ENCODE measurements at places on chromosomes 2 and 18.

- no peak for DNase-seq
Observed at GRCh38 chr2:36616947-36617346, 19.0 kb upstream of the FEZ2 start.

- DNase-seq = no peak
Observed at GRCh38 chr2:10183146-10183675, 60.7 kb downstream of the RRM2 start.

GRCh38 chr2:20539776-20540586 is 93.1 kb downstream of the RHOB start:
- no peak for DNase-seq

DNA sequence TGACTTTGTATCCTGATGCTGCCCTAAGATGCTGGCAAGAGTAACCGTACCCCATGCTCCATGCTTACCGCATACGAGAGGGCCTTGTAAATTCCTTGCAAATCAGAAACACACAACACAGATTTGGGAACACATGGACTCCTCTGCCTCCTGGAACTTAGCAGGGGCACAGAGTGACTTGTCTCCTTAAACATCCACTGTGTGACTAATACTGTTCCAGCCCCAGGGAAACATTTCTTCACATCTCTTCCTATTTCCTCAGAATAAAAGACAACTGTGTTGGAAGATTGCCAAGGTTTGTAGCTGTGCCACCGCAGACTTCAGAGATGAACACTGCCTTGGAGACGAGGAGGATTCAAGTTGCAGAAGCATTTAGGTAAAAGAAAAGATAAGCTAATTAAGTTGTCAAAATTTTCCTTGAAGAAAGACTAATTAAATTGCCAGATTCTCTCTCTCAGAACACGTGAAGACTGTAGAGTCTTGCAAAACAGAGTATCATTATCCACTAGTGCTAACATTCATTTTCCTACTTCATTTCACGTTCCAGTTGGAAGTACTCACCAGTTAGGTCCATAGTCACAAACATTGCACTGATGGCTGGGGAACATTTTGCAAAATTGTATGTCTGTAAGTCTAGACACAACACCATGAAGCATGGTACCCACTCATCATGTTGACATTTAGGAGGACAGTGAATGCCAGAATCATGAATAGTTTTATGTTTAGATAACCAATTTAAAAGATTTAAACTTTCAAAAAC is 188.8 kb downstream of the TSN start:
- DNase-seq = no peak

DNA sequence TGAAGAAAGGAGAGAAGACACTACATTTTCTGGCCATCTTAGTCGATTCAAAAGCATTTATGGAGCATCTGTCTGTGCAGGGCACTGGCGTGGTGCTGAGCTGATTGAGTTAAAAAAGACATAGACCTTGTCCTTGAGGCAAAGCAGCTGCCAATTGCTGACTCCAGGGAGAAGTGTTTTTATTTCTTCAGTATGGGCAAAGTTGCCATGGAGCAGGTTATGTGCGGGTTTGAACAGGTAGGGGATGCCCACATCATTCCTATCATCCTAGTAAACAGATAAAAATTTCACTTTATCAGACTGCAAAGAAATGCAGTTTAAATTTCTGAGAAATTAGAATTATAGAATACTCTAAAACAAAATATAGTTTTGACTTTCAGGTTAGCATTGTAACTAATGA is 125.8 kb downstream of the NUP35 start:
- no peak for DNase-seq

DNA sequence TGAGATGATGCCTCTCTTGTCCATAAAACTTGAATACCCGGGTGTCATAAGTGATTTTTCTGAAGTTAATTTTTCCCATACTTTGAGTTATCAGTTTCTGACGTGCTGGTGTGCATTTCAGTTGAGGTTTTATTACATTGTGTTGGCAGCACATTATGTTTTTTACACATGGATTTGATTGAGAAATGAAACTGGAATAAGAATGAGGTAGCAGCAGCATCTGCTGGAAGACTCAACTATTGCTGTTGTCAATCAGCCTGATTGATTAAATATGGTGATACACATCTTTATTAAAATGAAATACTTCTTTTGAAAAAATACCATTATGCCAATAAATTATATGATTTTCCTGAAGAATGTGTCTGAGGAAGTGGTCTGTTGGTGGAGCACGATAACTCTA is 60.5 kb downstream of the INSIG2 start:
- no peak for DNase-seq

- DNase-seq = no peak
Observed at GRCh38 chr2:98084869-98085238, 2.1 kb upstream of the VWA3B start.

- no peak for DNase-seq
Observed at GRCh38 chr2:204203704-204204103, 267.1 kb downstream of the ICOS start.

DNA sequence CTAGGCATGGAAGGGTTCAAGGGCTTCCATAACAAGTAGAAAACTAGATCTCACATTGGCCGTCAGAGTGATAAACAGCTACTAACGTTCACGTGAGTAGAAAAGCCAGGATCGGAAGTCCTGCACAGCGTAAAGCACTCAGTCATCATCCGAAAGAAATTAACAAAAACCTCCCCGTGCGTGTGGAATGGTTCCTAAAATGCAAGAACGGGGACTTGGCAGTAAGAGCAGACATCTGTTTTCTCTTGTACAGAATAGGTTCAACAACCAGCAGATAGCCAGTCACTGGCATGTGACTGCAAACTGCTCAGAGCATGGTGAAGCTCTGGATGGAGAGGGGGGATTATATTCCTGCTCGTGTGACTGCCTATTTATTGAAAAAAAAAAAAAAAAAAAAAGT is 106.9 kb upstream of the ITGB6 start:
- DNase-seq = no peak

Data from NCI-H1694 treated with DMSO at 0.1 percent for 48 hours (cell line).